ENCODE measurements at places on chromosomes 3 and 15.

DNA sequence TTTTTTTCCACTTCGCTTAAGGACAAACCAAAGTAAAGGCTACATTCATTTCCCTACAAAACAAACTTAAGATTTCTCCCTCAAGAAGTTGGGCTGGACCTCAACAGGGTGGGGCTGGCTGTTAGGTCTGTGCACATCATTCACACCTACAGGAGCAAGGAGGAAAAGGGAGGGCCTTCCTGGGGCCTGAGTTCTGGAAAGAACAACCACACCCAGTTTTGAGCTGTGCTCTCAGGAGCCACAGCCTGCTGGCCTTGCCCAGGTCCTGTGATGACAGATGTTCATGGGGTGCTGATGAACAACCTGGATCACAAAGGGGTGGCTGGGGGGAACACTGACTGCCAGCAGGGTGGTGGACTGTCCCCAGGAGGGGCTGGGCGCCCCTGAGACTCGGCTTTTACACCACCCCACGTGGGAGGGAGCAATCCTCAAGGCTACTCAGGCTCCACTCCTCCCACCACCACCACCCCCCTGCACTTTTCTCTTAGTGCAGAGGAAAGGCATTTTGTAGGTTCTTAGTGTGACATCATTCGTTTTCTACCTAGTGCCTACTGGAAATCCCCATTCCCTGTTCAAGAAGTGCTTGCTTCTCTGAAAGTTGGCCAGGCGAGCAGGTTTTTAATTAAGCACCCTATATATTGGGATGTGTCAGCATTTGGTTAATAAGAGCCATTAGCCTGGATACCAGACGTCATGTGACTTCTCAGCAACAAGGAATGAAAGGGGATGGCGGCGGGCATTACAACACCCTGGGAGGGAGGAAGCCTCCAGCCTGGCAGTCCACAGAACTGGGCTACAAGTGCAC, 35.7 kb downstream of the CCNB2 start:
- no peak overlapping the region for H3K27ac ChIP-seq
- DNase-seq, result no peak
- H3K27me3 ChIP-seq, result no peaks in the 10 kb centered on the region

DNA sequence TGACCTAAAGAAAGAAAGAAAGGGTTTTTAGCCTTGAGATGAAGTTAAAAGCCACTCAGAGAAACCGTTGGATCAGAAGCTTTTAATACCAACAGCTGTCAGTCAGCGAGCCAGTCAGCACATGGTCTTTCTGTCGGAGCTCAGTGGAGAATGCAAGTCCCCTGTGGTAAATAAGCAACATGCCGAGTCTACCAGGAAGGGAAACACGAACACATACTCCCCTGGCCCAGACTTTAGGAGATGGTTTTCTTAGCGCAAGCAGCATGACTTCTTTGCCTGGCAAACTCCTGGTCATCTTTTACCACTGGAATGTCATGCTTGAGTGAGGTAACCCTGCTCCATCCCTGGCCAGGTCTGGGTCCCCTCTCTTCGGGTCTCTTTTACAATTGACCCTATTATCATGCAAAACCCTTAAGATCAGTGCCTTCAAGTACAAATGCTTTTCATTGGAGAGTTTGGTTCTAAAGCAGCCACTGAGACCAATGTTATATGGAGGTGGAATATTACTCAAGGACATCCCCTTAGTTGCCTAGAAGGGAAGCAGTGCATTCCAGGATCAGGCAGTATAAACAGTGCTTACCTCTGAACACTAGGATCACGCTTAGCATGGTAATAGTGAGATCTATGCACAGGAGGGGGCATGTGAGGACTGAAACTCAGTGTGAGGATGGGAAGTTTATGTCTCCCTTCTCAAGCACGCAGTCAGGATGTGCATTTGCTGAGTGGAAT, 28.2 kb downstream of the SLCO3A1 start:
- H3K27me3 ChIP-seq, result no peaks in the 10 kb centered on the region
- H3K4me3 ChIP-seq, result peak overlapping the region; percentile 26

- DNase-seq, result no peak
- H3K4me3 ChIP-seq, result no peak overlapping the region
- H3K27ac ChIP-seq, result no peak overlapping the region
- H3K36me3 ChIP-seq, result no peaks in the 10 kb centered on the region
These were observed 26.6 kb downstream of the DIPK2A start for GRCh38 chr3:143998266-143998665.

DNA sequence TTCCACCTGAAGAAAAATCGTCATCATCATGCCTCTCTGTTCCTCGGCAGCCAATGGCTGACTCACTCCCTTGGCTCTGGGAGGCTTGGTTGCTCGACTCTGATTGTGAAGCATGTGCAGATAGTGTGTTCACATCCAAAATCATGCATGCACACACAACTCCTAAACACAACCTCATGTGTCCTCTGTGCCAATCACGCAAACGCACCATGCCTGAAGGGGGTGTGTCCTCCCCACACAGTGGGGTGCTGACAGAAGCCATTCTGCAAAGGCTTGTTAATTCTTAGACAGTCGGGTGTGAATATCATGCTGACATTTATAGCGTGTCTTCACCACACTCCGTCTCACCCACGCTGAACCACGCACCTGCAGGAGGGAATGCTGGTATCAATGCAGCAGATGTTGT, 11.4 kb upstream of the CCDC174 start:
- no peak overlapping the region for H3K27ac ChIP-seq
- no peak overlapping the region for H3K4me3 ChIP-seq

GRCh38 chr3:62809369-62809768, 65.8 kb downstream of the CADPS start:
- no peak overlapping the region for H3K4me3 ChIP-seq
- H3K4me1 ChIP-seq, result peaks cover 3% of the 10 kb centered on the region
- no peaks in the 10 kb centered on the region for H3K36me3 ChIP-seq
- no peaks in the 10 kb centered on the region for H3K27me3 ChIP-seq

DNA sequence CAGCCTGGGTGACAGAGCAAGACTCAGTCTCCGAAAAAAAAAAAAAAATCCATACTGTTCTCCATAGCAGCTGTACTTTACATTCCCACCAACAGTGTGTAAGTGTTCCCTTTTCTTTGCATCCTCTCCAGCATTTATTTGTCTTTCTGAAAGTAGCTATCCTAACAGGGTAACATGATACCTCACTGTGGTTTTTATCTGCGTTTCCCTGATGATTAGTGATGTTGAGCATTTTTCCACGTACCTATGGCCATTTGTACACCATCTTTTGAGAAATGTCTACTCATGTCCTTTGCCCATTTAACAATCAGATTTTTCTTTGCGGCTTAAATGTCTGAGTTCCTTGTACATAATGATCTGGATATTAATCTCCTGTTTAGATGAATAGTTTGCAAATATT, 119.3 kb downstream of the RFX7 start:
- no peaks in the 10 kb centered on the region for H3K27me3 ChIP-seq
- H3K36me3 ChIP-seq, result peaks cover 16% of the 10 kb centered on the region
- H3K4me3 ChIP-seq, result no peak overlapping the region
- H3K27ac ChIP-seq, result no peak overlapping the region
- no peaks in the 10 kb centered on the region for H3K4me1 ChIP-seq

DNA sequence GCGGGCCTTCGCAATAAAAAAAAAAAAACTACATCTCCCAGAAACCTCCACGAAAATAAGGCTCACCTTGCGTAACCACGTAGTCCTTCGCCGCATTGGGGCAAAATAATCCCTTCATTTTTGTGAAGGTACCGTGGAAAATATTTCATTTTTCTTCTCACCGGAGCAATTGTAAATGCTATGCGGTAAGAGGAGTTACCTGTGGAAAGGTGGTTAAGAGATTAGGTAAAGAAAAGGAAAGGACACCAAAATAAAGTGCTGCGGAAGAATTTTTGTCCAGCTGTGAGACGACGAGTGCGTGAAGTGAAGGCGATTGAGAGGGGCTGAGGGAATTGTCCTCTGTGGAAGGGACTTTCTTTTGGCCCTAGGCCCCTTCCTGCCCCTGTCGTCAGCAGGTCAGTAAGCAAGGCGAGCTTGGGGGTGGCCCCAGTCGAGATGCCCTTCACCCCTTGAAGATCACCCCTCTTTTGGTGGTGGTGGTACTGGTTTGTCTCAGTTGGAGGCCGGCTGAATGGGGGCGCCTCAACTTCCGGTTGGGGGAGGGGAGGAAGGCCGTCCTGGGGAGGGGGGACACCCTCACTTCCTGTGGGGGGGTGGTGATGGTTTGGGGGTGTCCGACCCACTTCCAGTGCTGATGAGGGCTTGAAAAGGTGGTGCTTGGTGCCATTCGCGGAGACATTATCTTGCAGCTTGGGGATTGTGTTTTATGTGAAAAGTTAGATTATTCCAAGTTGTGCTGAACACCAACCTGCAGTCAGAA, at the start of gene HMG20A:
HMG20A (plus strand) TSS at position 279 of the 760 bp plus-strand sequence. CDS start 37,520 bp downstream, outside the sequence.
- H3K4me1 ChIP-seq, result peaks cover 16% of the 10 kb centered on the region
- peaks cover 1% of the 10 kb centered on the region for H3K27me3 ChIP-seq
- no peak for DNase-seq
- H3K4me3 ChIP-seq, result peak within 1 kb of the TSS; percentile 98

- no peaks in the 10 kb centered on the region for H3K36me3 ChIP-seq
- H3K4me1 ChIP-seq, result peaks cover 2% of the 10 kb centered on the region
- peak within 1 kb of the TSS; percentile 55 for H3K4me3 ChIP-seq
- no peak for DNase-seq
These were observed at the start of gene PAQR5 for GRCh38 chr15:69298697-69299441. Gene PAQR5, plus strand, starts transcription at chr15:69298912. Its CDS starts 61,169 bp downstream, at chr15:69360081.

GRCh38 chr3:37111199-37111598, 63.2 kb downstream of the LRRFIP2 start:
- H3K27ac ChIP-seq, result no peak overlapping the region
- H3K27me3 ChIP-seq, result no peaks in the 10 kb centered on the region
- H3K36me3 ChIP-seq, result no peaks in the 10 kb centered on the region
- H3K4me1 ChIP-seq, result no peaks in the 10 kb centered on the region
- no peak overlapping the region for H3K4me3 ChIP-seq
- no peak for DNase-seq

DNA sequence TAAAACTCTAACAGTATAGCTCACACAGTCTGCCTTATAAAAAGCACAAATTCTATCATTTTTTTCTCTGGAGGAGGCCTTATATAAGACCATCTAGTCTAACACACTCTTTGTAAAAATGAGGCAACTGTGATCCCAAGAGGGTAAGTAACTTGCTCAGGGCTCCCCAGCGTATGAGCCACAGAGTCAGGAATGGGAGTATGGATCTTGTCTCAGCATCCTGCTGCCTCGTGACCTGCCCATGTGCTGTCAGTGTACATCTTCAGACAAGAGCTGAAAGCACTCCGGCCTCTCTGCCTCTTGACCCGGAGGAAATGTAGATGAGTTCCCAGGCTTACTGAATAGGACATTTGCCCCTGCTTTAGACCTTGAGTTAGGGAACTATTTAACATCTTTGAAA, 28.4 kb upstream of the MEF2A start:
- H3K4me3 ChIP-seq, result no peak overlapping the region
- no peaks in the 10 kb centered on the region for H3K4me1 ChIP-seq
- no peaks in the 10 kb centered on the region for H3K27me3 ChIP-seq
- DNase-seq, result no peak
- no peak overlapping the region for H3K27ac ChIP-seq

- no peak overlapping the region for H3K4me3 ChIP-seq
- no peaks in the 10 kb centered on the region for H3K36me3 ChIP-seq
- no peaks in the 10 kb centered on the region for H3K4me1 ChIP-seq
- no peak for DNase-seq
These were observed 220.5 kb downstream of the SQOR start for GRCh38 chr15:45855210-45855906.

GRCh38 chr3:62149962-62150361, 223.4 kb downstream of the FEZF2 start:
- no peaks in the 10 kb centered on the region for H3K4me1 ChIP-seq
- H3K4me3 ChIP-seq, result no peak overlapping the region
- DNase-seq, result no peak

DNA sequence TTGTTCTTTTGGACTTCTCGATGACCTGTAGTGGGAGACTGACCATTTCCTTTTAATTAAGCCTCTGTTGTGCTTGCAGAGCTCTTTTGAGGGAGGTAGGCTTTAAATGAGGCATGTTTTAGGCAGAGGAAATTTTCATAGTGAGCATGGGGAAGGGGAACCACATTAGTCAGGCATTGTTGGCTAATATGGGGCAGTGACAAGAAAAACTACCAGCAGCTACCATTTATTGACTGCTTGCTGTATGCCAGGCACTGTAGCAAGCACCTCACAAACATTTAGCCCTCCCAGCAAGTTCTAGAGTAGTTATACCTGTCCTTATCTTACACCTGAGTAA, 10.9 kb downstream of the ATG7 start:
- no peaks in the 10 kb centered on the region for H3K27me3 ChIP-seq
- no peak for DNase-seq
- H3K4me1 ChIP-seq, result no peaks in the 10 kb centered on the region

DNA sequence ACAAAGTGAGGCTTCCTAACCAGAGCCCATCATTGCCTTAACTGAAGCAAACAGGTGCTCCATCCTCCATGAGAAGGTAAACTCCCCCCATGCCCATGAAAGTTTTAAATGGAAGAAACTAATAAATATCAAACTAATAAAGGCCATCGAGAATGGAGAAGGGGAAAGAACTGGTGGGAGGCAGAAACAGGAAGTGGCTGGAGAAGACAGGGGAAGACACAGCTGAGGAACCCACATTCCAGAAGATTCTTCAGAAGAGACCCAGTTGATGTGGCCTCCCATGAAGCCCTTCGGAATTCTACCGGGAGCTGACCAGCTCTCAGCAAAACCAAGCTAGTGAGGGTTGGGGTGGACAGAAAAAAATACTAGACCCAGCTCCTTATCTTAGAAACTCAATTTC, 41.6 kb downstream of the SH3BP5 start:
- H3K4me1 ChIP-seq, result peaks cover 4% of the 10 kb centered on the region
- H3K27ac ChIP-seq, result no peak overlapping the region
- no peaks in the 10 kb centered on the region for H3K27me3 ChIP-seq
- DNase-seq, result no peak

DNA sequence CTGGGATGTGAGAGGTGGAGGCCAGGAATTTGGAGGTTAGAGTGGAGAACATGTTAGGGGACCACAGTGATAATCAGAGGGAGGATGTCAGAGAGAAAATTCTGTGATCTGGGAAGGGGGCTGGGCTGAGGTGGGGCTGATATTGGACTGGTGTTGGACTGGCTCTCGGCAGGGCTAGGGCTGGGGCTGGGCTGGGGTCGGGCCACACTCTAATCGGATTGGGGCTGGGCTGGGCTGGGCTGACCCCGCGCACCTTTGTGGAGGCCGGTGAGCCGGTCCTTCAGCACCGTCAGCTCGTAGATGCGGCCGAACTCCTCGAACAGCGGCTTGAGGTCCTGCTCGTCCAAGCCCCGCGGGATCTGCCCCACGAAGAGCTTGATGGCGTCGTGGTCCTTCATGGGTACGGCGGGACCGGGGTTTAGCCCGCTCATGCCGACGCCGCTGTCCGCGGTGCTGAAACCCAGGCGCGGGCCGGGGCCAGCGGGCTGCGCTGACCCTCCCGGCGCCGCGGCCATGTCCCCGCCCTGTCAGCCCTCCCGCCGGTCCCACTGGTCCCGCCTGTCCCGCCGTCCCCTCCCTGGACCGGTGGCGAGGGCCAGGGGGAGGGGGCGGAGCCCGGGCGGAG, 485 bp downstream of the CELF6 start:
- H3K36me3 ChIP-seq, result no peaks in the 10 kb centered on the region
- no peak overlapping the region for H3K27ac ChIP-seq
- no peak overlapping the region for H3K4me3 ChIP-seq
- H3K27me3 ChIP-seq, result peaks cover 26% of the 10 kb centered on the region
- peak; percentile 90 for DNase-seq
- H3K4me1 ChIP-seq, result 0 out of 2 replicates have a peak, but pooled peaks cover 4% of the 10 kb centered on the region

- H3K36me3 ChIP-seq, result no peaks in the 10 kb centered on the region
- peaks cover 13% of the 10 kb centered on the region for H3K4me1 ChIP-seq
- no peak overlapping the region for H3K27ac ChIP-seq
- H3K4me3 ChIP-seq, result no peak overlapping the region
- DNase-seq, result no peak
These were observed 69.7 kb downstream of the SCN5A start for GRCh38 chr3:38579551-38580449.

- no peak overlapping the region for H3K4me3 ChIP-seq
- DNase-seq, result no peak
- H3K36me3 ChIP-seq, result no peaks in the 10 kb centered on the region
- no peaks in the 10 kb centered on the region for H3K27me3 ChIP-seq
- H3K27ac ChIP-seq, result no peak overlapping the region
These were observed 196.3 kb upstream of the FEZF2 start for GRCh38 chr3:62569609-62570008.

Data from H1 (cell line).